ENCODE measurements at places on chromosomes 1 and 21. TPM values are rescaled to one million over a fixed set of nuclear protein-coding genes. Genes with fewer than 3 reads are reported as not detected.

Gene SMCP
- total RNA-seq, result not detected

Gene TEKT2
- total RNA-seq, result not detected

Gene SYT14
- total RNA-seq, result 37.5 TPM

Gene BACE2
- total RNA-seq, result not detected

All from G401 (cell line).